Aortic smooth muscle cell (primary cell): ENCODE measurements at places on chromosomes 7 and 10. TPM values are rescaled to one million over a fixed set of nuclear protein-coding genes. Genes with fewer than 3 reads are reported as not detected.

Gene CALHM3
- not detected in 2 replicates for total RNA-seq

Gene ZMIZ2
- total RNA-seq, result 10.3 and 10.7 TPM in 2 replicates

Gene MRPS24
- total RNA-seq, result 53.5 and 58.4 TPM in 2 replicates

Gene HOGA1
- 2.5 and 3.3 TPM in 2 replicates for total RNA-seq

Gene HOXA6
- not detected in 2 replicates for total RNA-seq

Gene LRRN3
- 12.4 and 42.8 TPM in 2 replicates for total RNA-seq

Gene APBB1IP
- not detected in 2 replicates for total RNA-seq

Gene CYP3A4
- not detected in 2 replicates for total RNA-seq

Gene INMT
- 3.5 and 4.6 TPM in 2 replicates for total RNA-seq

Gene HMX3
- not detected in 2 replicates for total RNA-seq

Gene UPF2
- 15.2 and 17.7 TPM in 2 replicates for total RNA-seq

Gene SAMD9
- 25.6 and 26.8 TPM in 2 replicates for total RNA-seq

Gene SYNPO2L
- under 0.01 TPM in 1 of 2 replicates, not detected in the other for total RNA-seq

Gene PPP1R3A
- not detected in 2 replicates for total RNA-seq

Gene RBP3
- total RNA-seq, result not detected in 2 replicates

Gene OPN4
- total RNA-seq, result not detected in 2 replicates

Gene NKX2-3
- not detected in 2 replicates for total RNA-seq

Gene JMJD1C
- 47.7 and 64.7 TPM in 2 replicates for total RNA-seq

Gene NPFFR1
- total RNA-seq, result under 0.01 TPM in 1 of 2 replicates, not detected in the other

Gene ASB15
- total RNA-seq, result not detected in 2 replicates

Gene PRRT4
- total RNA-seq, result under 0.01 and 0.06 TPM in 2 replicates

Gene VSTM4
- 5.2 TPM in 2 replicates for total RNA-seq

Gene TRIM50
- not detected in 2 replicates for total RNA-seq

Gene ST8SIA6
- total RNA-seq, result not detected in 2 replicates

Gene PAX4
- not detected in 2 replicates for total RNA-seq

Gene CACNB2
- 0.26 and 0.31 TPM in 2 replicates for total RNA-seq

Gene CARD11
- 0.13 TPM in 1 of 2 replicates, not detected in the other for total RNA-seq

Gene GATAD1
- 16.1 and 23.1 TPM in 2 replicates for total RNA-seq

Gene PAPSS2
- total RNA-seq, result 149 and 237 TPM in 2 replicates

Gene SERPINE1
- total RNA-seq, result 413 and 548 TPM in 2 replicates

Gene POM121
- total RNA-seq, result 4.5 and 5.2 TPM in 2 replicates

Gene GPRIN2
- total RNA-seq, result not detected in 2 replicates

Gene CTAGE8
- total RNA-seq, result 0.68 TPM in 1 of 2 replicates, not detected in the other

Gene C10orf95
- under 0.01 and 0.06 TPM in 2 replicates for total RNA-seq

Gene NCF1
- total RNA-seq, result not detected in 2 replicates

Gene TRPV5
- total RNA-seq, result not detected in 2 replicates

Gene NAT16
- not detected in 2 replicates for total RNA-seq

Gene ARHGEF35
- total RNA-seq, result 2.0 and 3.0 TPM in 2 replicates

Gene AKR1C1
- 330 and 378 TPM in 2 replicates for total RNA-seq

Gene PLA2G12B
- not detected in 2 replicates for total RNA-seq

Gene FFAR4
- total RNA-seq, result not detected in 2 replicates

Gene TSPAN12
- 2.2 and 4.0 TPM in 2 replicates for total RNA-seq

Gene RADIL
- total RNA-seq, result 1.2 and 1.5 TPM in 2 replicates

Gene ELOVL3
- total RNA-seq, result 0.26 TPM in 1 of 2 replicates, not detected in the other
